ENCODE measurements at places on chromosomes 11 and 22.
A peak's percentile ranks its signal among the peaks of the same experiment; 100 is the strongest.

DNA sequence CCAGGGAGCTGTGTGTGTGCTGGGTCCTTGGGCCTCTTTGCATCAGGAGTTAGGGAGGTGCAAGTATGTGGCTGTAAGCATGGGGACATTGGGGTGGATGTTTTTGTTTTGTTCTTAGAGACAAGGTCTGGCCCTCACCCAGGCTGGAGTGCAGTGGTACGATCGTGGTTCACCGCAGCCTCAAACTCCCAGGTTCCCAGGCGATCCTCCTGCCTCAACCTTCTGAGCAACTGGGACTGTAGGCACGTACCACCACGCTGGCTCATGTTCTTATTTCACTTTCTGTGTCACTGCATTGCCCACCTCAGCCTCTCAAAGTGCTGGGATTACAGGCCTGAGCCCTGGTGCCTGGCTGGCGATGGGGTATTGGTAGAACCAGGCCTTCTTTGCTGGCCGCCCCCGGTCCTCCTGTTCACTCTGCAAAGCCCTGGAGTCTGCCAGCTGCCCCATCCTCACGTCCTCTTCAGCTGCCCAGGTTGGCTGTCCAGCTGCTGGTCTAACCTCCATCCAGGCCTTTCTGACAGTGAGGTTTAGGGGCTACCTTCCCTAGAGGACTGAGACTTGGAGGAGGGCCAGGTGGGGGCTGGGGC lies 851 bp upstream of the GRAMD4 start:
- DNase-seq: no peak

- no peak for DNase-seq
These were observed 51.6 kb downstream of the ST14 start for GRCh38 chr11:130211144-130211543.

DNA sequence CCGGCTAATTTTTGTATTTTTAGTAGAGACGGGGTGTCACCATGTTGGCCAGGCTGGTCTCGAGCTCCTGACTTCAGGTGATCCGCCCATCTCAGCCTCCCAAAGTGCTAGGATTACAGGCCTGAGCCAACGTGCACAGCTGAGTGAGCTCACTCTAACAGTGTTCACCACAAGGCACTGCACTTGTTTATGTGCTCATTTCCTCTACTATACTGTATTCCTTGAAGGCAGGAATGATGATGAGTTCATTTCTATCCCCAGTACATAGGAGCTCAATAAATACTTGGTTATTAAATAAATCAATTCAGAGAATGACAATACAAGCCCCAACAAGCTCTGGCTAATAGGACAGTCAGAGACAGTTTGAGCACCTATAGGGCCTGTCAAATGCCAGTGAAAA lies 29.1 kb downstream of the ALG8 start:
- DNase-seq: no peak

GRCh38 chr11:125201525-125202141 lies 37.1 kb downstream of the PKNOX2 start:
- peak; percentile 32 for DNase-seq

GRCh38 chr11:13016415-13016814 lies 7.3 kb downstream of the RASSF10 start:
- no peak for DNase-seq

GRCh38 chr11:125078016-125078415 lies 14.9 kb downstream of the SLC37A2 start:
- no peak for DNase-seq

DNA sequence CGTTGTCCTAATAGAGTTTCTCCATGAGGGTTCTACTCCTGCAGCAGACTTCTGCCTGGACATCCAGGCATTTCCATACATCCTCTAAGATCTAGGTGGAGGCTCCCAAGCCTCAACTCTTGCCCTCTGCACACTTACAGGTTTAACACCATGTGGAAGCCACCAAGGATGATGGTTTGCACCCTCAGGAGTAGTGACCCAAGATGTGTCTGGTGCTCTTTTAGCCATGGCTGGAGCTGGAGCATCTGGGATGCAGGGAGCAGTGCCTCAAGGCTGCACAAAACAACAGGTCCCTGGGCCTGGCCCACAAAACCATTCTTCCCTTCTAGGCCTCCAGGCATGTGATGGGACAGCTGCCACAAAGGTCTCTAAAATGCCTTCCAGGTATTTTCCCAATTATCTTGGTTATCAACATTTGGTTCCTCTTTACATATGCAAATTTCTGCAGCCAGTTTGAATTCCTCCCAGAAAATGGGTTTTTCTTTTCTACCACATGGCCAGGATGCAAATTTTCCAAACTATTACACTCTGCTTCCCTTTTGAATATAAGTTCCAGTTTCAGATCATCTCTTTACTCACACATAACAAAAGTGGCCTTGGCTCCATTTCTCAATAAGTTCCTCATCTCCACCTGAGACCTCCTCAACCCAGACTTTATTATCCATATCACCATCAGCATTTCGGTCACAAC lies 69.5 kb upstream of the GNAZ start:
- DNase-seq: no peak

GRCh38 chr11:70952191-70952590 lies 300.2 kb downstream of the SHANK2 start:
- DNase-seq: no peak

GRCh38 chr11:17382046-17382728 lies 6.3 kb downstream of the KCNJ11 start:
- no peak for DNase-seq

DNA sequence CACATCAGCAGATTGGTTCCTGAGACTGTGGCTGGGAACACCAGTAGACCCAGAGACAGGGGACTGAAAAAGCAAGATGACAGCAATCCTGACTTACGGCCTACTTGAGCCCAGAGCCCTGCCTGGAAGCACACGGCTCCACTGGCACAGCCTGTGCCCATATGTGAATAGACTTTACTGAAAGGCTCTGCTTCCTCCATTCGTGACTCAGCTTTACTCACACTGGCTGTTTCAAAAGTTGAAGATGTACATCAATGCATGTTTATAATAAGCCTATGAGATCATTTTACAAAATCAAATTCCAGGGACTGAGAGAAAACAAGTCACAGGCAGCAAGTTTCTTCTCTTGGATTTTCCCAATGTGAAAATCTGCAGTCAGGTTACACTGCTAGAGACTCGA lies 134.6 kb upstream of the TEAD1 start:
- no peak for DNase-seq

DNA sequence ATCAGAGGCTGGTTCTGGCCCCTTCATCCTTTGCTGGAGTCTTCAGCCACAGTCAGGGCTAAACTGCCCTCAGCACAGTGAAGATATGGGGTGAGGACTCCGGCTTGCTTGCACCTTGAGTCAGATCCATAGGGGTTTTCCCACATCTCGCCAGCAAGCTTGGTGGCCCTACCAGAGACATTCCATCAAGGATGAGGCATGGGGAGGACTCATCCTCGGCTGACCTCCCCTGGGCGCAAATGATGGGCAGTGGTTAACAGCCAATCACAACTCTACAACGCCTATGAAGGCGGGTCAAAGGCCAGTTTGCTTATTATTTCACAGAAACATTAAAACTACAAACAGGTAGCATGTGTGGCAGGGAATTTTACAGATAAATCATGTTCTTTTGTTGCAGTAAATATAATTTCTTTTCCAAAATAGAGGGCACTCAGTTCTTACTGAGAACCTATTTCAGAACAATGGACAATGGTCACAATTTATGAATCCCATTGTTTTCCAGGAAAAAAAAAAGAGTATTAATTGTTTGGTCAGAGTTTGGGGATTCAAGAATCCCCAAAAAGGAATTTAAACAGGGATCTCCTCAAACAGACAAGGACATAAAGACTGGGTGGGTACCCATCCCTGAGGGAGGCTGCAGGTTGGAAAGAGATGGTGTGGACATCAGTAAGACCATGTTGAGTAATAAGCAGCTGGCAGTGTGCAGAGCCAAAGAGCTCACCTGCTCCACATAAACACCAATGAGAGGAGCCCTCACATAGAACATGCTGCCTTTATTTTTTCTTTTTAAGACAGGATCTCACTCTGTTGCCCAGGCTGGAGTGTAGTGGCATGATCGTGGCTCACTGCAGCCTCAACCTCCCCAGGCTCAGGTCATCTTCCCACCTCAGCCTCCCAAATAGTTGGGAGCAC lies 14.8 kb downstream of the PLAAT3 start:
- no peak for DNase-seq

GRCh38 chr11:123558536-123559315 lies 95.7 kb downstream of the SCN3B start:
- no peak for DNase-seq

DNA sequence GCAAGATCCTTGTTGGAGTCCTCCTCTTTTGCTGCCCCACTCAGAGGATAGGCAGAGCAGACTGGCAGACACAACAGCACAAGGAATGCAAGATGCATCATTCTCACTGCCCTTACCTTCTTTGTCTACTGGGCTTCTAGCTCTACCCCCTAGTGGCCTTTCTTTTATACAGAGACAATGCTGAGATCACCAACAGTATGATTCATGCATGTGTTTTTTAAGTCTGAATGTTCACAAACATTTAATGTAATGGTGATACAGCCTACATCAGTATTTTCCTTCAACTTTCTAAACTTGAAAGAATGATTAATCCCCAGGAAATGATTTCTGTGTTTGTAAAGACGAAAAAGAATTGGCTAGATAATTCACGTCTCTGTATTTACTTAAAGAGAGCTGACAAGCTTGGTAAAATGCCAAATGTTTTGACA lies at the start of gene MMP10:
TSS of gene MMP10 (minus strand) at position 138 of the 428 bp plus-strand sequence. CDS start at position 101, 37 bp downstream.
- no peak for DNase-seq

- DNase-seq: no peak
These were observed 44.6 kb downstream of the C11orf91 start for GRCh38 chr11:33655842-33656600.

DNA sequence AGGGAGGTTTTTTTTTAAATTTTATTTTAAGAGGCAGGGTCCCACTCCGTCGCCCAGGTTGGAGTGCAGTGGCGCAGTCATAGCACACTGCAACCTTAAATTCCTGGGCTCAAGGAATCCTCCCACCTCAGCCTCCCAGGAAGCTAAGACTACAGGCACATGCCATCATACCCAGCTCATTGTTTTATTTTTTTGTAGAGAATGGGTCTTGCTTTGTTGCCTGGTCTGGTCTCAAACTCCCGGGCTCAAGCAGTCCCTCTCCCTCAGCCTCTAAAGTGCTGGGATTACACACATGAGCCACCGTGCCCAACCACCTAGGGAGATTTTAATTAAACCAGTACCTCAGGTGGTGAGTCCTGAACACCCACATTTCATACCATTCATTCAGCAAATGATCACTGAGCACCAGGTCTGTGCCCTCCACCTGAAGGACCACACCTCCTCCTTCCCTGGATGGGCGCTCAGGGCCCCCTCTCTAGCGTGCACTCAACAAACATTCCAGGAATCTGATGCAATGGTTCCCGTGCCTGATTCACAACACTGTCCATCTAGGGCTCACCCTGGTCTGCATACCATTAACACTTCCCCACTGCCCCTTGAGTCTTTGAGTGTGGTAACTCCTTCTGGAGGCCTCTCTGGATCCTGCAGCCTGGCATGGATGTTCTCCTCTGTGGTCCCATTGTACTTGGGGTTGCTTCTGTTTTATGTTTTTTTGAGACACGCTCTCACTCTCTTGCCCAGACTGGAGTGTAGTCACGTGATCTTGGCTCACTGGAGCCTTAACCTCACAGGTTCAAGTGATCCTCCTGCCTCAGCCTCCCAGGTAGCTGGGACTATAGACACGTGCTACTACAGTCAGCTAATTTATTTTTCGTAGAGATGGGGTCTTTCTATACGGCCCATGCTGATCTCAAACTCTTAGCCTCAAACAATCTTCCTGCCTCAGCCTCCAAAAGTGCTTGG lies 9.6 kb upstream of the MYH9 start:
- peak; percentile 68 for DNase-seq

GRCh38 chr22:28904211-28904896 lies 21.0 kb downstream of the ZNRF3 start:
- no peak for DNase-seq

DNA sequence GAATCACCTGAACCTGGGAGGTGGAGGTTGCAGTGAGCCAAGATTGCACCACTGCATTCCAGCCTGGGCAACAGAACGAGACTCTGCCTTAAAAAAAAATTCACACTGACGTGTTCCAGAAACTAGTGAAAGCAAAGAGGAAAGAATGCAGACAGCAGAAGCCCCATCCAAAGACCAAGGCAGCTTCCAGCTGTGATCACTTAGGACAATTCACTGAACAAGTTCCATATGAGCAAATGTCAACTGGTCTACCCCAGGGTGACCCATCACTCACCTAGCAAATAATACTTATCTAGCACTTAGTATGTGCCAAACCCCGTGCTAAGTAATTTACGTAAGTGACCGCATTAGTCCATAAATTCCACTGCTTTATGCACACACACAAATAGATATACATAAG lies 138.9 kb downstream of the LARGE1 start:
- DNase-seq: no peak

GRCh38 chr11:88012456-88012855 lies 162.8 kb downstream of the RAB38 start:
- no peak for DNase-seq

- DNase-seq: no peak
These were observed 715.5 kb downstream of the BRD1 start for GRCh38 chr22:49112176-49112575.

GRCh38 chr11:40838181-40838683 lies 621.2 kb downstream of the LRRC4C start:
- DNase-seq: no peak

DNA sequence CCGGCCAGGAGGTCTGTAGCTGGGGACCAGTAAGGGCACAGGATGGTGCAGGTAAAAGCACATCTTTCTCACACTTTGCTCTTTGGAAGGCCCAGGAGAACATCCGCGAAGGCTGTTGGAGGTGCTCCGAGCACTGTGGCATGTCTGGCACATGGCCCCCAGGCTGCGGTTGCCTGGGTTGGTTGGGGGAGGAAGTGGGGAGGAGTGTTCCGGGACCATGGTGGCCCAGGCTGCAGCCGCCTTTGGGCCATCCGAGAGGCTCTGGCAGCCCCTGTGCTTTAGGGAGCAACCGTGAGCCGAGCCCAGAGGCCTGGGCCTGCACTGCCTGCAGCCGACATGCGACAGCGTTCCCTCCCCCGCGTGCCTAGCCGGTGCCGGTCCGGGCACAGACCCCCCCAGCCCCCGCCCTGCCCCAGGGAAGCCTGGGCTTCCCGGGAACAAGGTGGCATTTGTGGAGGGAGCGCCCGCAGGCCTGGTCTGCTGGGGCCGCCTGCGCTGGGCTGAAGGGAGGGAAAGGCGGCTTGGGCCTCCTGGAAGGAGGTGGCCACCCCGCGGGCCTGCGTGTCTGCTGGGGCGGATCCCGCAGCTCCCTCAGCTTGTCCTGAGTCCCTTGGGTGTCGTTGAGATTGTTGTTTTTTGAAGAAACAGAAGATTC lies 57.9 kb downstream of the GRAMD4 start:
- no peak for DNase-seq

DNA sequence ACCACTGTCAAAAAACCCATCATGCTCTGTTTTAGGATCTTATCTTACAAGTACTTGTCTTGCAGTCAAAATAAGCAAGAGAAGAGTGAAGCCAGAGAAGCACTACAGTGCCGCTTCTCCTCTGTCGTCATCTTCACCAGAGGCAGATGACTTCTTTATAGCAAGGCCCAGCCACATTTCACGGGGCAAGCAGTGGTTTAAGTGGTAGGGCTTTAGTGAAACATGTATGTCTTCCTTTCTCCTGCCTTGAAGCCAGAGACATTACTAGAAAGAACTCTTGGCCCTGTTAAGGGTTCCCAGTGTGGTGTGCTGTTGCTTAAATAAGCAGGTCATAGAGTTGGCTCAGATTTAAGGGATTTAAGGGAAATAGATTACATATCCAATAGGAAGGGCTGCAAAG lies 42.9 kb upstream of the DEPDC7 start:
- no peak for DNase-seq

- DNase-seq: no peak
These were observed 61.0 kb downstream of the TNRC6B start for GRCh38 chr22:40238425-40239344.

GRCh38 chr11:116647305-116648080 lies 125.3 kb downstream of the BUD13 start:
- DNase-seq: no peak
